CD4-positive, alpha-beta T cell treated with Interleukin-2 at 100 ng/mL for 4 hours (primary cell): ENCODE measurements at places on chromosomes 3 and 15.

- DNase-seq: no peak
These were observed 22.6 kb downstream of the DNASE1L3 start for GRCh38 chr3:58188173-58188564.

GRCh38 chr3:23889386-23889785, 27.4 kb downstream of the NKIRAS1 start:
- no peak for DNase-seq

- DNase-seq: no peak
These were observed 18.7 kb downstream of the CHST14 start for GRCh38 chr15:40489274-40490175.

GRCh38 chr15:53811530-53811929, 52.1 kb upstream of the WDR72 start:
- no peak for DNase-seq

GRCh38 chr15:91200101-91200754, 100.2 kb downstream of the SV2B start:
- DNase-seq: no peak

GRCh38 chr3:3551981-3552380, 247.2 kb upstream of the LRRN1 start:
- DNase-seq: no peak

DNA sequence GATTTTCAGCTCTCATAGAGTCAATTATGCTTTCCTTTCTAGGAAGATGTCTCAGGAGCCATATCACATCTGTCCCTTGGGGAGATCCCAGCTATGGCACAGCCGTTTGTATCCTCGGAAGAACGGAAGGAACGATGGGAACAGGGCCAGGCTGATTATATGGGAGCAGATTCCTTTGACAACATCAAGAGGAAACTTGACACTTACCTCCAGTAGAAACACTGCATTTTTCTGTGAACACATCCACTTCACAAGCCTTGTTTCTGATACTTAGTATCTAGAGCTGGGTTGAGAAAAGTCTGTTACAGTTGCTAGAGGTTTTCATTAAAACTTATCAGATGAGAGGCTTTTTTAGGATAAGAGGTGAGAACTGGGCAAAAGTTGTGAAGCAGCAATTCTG, 35.4 kb downstream of the GYG1 start:
- DNase-seq: no peak

DNA sequence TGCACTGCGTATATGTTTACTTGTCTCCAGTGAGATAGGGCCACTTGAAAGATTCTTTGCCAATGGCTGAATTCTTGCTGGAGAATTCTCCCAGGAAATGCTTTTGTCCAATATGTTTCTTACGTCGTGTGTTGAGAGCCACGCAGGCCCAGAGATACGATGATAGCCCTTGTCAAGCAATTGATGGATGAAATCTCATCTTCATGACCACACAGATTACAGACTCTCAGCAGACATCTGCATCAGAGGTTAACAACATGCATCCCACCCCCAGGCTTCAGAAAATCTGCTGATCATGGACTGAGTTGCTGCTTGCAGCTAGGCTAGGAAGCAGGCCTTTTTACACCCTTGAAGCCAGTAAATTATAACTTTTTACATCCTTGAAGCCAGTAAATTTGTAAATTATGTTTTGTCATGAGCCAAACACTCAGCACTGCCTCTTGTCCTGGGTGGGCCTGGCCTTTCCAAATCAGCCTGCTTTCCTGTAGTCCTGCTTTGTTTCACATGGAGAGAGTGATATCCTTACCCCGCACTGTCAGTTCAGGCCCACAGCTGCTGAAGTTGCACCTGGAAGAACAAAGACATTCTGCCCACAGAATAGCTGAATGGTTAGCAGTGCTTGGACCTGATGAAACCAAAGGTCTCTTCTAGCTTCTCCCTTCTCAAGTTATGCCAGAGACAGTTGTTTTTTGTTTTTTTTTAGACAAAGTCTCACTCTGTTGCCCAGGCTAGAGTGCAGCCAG, 84.4 kb downstream of the GPR156 start:
- DNase-seq: no peak

GRCh38 chr15:83435202-83435601, 11.9 kb upstream of the SH3GL3 start:
- DNase-seq: no peak

DNA sequence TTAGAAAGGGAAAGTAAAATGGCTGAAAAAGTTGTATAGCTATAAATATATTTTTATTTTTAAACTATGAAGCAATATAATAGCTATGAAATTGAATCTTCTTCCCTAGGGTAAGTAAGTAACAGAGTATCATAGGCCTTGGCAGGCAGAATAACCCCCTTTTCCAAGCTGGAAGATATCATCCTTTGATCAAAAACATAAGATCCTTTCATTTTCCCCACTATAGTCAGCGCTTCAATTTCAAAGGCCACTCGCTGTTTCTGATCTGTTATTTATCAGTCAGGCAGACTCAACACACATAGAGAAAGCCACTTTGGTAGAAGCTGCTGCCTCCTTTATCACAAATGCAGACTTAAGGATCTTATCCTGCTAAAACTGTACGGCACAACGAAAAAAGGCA, 74.0 kb upstream of the UBE2E2 start:
- DNase-seq: no peak

DNA sequence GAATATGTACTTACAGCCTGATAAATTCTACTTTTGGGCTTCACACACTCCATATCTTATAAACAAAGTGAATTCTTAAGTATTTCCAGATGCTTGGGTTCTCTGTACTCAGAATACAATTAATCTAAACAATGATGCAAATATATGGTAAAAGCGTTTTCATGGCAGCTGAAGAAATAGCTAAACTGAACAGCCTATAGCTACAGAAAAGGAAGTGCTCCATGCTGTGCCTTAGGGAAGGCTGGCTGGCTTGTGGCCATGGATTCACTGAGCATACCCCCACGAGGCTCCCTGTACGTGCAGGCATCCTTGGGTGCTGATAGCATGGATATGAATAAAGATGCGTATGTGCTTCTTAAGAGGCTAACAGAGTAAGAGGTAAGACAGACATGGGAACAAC, 264.0 kb downstream of the KLF13 start:
- DNase-seq: no peak

DNA sequence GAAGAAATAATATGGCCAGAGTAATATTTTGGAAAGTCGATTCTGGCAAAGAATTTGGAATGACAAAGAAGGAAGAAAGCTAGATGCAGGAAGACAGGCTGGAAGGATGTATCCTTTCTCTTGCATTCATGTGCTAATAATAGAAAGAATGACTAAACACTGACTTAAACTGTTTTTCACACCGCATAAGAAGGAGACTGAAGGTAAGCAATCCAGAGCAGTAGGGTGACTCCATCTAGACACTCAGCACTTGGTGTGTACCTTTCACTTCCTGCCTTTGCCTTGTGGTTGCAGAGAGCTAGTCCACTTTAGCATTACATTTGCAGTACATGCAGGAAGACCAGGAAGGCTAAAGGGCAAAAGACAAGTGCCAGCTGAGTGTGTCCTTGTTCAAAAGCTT, 234.6 kb downstream of the RBMS3 start:
- DNase-seq: no peak

DNA sequence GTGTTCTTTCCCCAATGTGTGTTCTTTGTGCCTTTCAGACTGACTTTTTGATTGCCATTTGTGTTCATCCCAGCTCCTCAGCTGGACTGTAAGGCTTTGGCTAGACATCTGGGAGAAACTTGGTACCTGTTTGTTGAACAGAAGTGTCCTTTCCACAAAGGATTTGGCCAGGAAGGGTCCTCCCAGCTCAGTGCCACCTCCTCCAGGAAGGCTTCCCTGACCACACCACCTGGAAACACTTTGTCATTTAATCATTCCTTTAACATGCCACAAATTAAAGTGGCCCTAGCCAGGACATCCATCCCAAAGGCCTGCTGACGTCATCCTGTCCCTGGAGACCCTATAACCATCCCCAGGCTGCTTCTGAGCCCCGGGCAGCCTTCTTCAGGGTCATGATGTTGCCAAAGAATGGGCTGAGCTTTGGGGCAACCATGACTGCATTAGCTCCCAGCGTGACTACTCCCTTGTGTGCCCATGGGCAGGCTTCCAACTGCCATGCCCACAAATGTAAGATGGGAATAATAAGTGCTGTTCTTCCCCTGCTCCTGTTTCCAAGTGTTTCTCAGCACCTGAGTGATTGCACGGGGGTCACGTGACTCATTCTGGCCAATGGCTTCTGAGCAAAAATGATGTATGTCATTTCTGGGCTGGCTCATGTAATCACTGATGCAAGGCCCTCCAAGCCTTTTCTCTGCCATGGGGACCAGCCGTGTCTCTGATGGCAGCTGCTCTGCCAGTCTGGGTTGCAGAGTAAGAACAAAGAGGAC, 112.5 kb upstream of the SMAD3 start:
- no peak for DNase-seq

GRCh38 chr15:74168711-74169126, 4.8 kb upstream of the ISLR start:
- DNase-seq: no peak

DNA sequence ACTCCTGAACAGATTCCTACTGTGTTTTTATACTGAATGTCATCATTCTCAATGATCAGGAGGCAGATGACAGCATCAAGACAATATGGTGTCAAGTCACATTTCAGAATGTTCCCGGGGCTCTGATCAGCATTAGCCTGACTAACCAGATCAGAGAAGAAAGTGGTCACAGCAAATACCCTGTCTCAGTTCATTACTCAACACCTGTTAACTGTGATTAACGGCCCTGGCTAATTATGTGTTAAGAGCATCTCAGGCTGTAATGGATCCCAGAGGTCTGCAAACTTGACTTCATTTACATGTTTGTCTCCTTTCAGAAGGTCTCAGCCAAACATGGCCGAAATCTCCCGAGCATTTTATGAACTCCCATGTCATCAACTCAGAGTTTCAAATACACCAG, 833.7 kb downstream of the FHIT start:
- DNase-seq: no peak

DNA sequence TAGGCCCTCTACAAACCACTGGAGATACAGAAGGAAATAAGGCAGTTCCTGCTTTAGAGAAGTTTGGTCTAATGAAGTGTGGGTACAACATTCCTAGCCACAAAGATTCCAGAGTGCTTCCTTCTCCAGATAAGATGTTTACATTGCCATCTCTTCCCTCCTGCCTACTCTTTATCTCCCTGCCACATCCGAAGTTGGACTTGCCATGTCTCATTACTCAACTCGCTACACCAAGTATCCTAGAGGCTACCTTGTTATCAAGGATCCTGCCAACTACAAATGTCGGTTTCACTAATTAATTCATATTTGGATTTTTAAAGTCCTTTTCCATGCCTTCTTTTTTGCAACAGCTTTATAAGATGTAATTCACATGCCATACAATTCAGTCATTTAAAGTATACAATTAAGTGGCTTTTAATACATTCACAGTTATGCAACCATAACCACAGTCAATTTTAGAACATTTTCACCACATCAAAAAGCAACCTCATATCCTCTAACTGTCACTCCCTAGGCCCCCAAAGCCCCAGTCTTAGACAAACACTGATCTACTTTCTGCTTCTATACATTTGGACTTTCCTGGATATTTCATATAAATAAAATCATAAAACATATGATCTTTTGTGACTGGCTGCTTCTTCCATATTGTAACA, 53.7 kb upstream of the CSTA start:
- DNase-seq: peak; percentile 39

DNA sequence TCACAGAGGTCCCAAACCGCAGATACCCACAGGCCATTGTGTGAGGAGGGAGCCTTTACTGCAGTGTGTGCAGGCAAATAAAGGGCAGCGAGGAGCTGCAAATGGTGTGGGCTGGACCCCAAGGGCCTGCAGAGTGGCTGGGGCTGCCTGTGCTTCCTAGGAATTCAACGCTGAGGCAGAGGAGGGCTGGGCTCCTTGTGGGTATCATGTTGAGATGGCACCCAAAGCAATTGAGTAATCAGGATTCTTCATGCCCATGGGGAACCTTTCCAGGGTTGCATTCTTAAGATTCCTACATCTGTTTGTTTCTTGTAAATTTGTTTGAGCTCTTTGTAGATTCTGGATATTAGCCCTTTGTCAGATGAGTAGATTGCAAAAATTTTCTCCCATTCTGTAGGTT, 85.4 kb upstream of the LIPC start:
- DNase-seq: no peak

- no peak for DNase-seq
These were observed 94.1 kb downstream of the VGLL4 start for GRCh38 chr3:11549580-11550140.

DNA sequence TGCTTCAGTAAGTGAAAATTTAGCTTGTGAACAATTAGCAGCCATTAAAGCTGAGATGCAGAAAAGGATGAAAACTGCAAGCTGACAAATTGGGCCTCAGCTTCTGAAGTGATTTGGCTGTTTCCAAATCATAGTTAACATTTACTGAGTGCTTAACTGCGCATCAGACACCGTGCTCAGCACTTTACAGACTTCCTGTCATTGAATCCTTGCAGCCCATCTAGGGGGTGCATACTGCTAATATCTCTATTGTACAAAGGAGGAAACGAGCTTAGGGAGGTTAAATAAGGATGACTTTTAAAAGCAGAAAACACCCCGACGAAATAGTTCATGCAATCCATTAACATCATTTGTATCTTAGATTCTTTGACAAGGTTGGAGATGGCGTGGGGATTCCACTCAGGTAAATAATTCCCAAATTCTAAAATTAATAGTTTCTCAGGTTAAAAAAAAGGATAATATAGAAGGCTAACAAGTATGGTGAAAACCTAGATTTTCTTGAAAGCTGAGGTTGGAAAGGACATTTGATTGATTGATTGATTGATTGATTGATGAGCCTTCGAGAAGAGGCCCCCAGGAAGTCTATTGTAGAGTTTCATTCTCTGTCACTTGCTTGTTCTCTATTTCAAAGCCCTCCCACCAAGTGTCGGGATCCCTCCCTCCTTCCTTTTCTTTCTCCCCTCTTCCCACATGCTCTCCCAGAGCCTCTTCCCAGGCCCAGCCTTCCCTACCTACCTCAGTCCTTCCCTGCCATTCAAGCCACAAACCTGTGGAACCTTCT, 23.5 kb upstream of the EPHB3 start:
- no peak for DNase-seq

DNA sequence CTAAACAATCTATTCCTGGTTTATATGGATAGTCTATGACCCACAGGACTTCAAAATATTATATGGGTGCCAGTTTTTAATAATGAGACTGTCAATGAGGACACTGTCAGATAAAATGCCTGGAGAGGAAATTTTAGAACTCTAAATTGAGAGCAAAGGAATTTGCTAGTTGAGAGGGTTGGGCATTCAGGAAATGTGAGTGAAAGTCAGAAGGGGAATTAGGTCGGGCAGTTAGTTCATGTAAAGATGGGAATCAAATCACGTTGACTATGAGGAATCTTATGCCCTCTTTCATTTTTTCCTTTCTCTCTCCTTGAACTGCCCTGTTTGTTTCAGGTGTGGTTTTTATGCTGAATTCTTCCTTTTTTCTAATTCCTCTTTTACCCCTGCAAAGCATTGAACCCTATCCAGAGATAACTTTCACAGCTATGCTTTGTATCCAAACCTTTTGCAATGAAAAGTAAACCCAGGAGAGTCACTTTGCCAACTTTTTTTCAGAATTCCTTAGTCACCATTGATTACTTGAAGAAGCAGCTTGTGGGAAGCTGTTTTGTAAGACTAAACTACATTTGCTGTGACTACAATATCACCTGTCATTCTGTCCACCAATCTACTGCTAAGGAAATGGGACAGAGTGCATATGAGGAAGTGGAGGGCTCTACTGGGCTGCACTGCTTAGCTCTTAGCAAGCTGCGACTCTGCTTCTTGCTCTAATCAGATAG, 27.8 kb downstream of the CHP1 start:
- no peak for DNase-seq

GRCh38 chr3:133662278-133662651, 524 bp upstream of the TOPBP1 start:
- DNase-seq: peak; percentile 19

- DNase-seq: no peak
These were observed 24.0 kb upstream of the TLE3 start for GRCh38 chr15:70121624-70122302.

- no peak for DNase-seq
These were observed 622.2 kb downstream of the NTRK3 start for GRCh38 chr15:87634361-87634760.
